Heart left ventricle (tissue), 16 donors: ENCODE measurements at places on chromosomes 2 and 18. TPM values are rescaled to one million over a fixed set of nuclear protein-coding genes. Genes with fewer than 3 reads are reported as not detected.

GRCh38 chr2:218168635-218169462 is 2.1 kb upstream of the CXCR1 start:
- H3K27ac ChIP-seq = no peak overlapping the region
- H3K27me3 ChIP-seq = no peaks in the 10 kb centered on the region
- no peak overlapping the region for H3K4me3 ChIP-seq

- no peak for DNase-seq
- no peak overlapping the region for H3K4me3 ChIP-seq
- peaks cover 88% of the 10 kb centered on the region for H3K4me1 ChIP-seq
- H3K36me3 ChIP-seq = peaks cover 4% of the 10 kb centered on the region
- no peaks in the 10 kb centered on the region for H3K27me3 ChIP-seq
- H3K27ac ChIP-seq = peak overlapping the region; percentile 82
These were observed 104.9 kb downstream of the SPTBN1 start for GRCh38 chr2:54561010-54561409.

GRCh38 chr18:52715421-52715820 is 375.4 kb downstream of the DCC start:
- no peak overlapping the region for H3K27ac ChIP-seq
- H3K4me1 ChIP-seq = no peaks in the 10 kb centered on the region
- H3K27me3 ChIP-seq = no peaks in the 10 kb centered on the region
- H3K4me3 ChIP-seq = no peak overlapping the region

GRCh38 chr2:145321344-145321743 is 801.4 kb upstream of the ZEB2 start:
- H3K27ac ChIP-seq = no peak overlapping the region
- H3K4me1 ChIP-seq = no peaks in the 10 kb centered on the region
- DNase-seq = no peak
- H3K27me3 ChIP-seq = no peaks in the 10 kb centered on the region

- no peak overlapping the region for H3K27ac ChIP-seq
- H3K4me3 ChIP-seq = no peak overlapping the region
- DNase-seq = no peak
- H3K27me3 ChIP-seq = peaks cover 10% of the 10 kb centered on the region
- H3K36me3 ChIP-seq = no peaks in the 10 kb centered on the region
These were observed 13.7 kb upstream of the SAP130 start for GRCh38 chr2:128041561-128041960.

Gene PDE1A
- 2.5 TPM for polyA plus RNA-seq

DNA sequence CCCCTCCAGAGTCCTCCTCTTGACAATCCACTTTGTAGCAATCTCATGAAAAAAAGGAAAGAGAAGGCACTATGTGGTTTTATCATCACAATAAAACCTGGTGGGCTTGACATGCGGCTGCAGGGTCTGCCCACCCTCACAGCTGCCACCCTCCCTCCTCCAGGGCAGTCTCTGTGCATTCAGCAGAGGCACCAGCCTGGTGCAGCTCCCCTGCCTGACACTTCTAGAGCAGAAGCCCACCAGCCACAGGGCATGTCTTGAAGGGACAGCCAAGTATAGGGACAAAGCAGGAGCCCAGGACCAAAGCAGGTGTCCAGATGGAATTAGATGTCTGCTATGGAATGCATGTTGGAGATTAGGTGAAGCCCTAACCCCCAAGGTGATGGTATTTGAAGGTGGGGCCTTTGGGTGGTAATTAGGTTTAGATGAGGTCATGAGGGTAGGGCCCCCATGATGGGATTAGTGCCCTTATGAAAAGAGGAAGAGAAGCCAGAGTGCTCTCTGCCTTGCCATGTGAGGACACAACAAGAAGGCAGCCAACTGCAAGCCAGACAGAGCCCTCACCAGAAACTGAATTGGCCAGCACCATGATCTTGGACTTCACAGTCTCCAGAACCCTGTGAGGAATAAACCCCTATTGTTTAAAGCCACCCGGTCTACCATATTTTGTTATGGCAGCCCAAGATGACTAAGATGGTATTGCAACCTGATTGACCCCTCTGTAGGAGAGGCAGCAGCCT is 86.9 kb downstream of the MCFD2 start:
- H3K27me3 ChIP-seq = no peaks in the 10 kb centered on the region
- H3K4me3 ChIP-seq = no peak overlapping the region
- DNase-seq = no peak
- no peaks in the 10 kb centered on the region for H3K4me1 ChIP-seq
- no peak overlapping the region for H3K27ac ChIP-seq

- H3K27me3 ChIP-seq = no peaks in the 10 kb centered on the region
- H3K27ac ChIP-seq = no peak overlapping the region
- H3K36me3 ChIP-seq = no peaks in the 10 kb centered on the region
- DNase-seq = peak; percentile 37
These were observed 401.3 kb upstream of the PIK3C3 start for GRCh38 chr18:41553716-41554115.

Gene TUBA4B
- polyA plus RNA-seq = not detected
